Activated T-helper 2 cell treated with anti-CD3 and anti-CD28 coated beads, Interferon-gamma antibody, Interleukin-2, Interleukin-4, amounts not matched to agents 10 μg/mL and 5 μg/mL and 100 μg/mL, durations not matched to agents 14 hours and 24 hours and 36 hours (primary cell): ENCODE measurements at places on chromosomes 12 and 14. TPM values are rescaled to one million over a fixed set of nuclear protein-coding genes. Genes with fewer than 3 reads are reported as not detected.

GRCh38 chr14:59631237-59631636 lies 54.6 kb upstream of the CCDC175 start:
- DNase-seq: no peak

- no peak for DNase-seq
Measured at GRCh38 chr12:52070185-52070925, 577 bp downstream of the ATG101 start.

- DNase-seq: no peak
Measured at GRCh38 chr14:77654001-77654441, 37.6 kb upstream of the SPTLC2 start.

- peak; percentile 58 for DNase-seq
Measured at GRCh38 chr14:60164712-60165546, at the start of gene DHRS7. Gene DHRS7 (minus strand): TSS chr14:60165398. CDS start chr14:60165309, 89 bp downstream.

Gene TTC6
- total RNA-seq: not detected in 2 replicates

Gene YARS2
- total RNA-seq: 29.3 and 30.3 TPM in 2 replicates
